ENCODE measurements at places on chromosomes 3 and 15.

GRCh38 chr3:88640581-88640980 is 466.8 kb upstream of the EPHA3 start:
- no peak for DNase-seq

- no peak for DNase-seq
Measured at GRCh38 chr3:155712008-155712407, 32.9 kb downstream of the PLCH1 start.

- DNase-seq = no peak
Measured at GRCh38 chr3:172101107-172101506, 61.7 kb downstream of the FNDC3B start.

GRCh38 chr3:44968447-44968858 is 7.5 kb downstream of the ZDHHC3 start:
- no peak for DNase-seq

DNA sequence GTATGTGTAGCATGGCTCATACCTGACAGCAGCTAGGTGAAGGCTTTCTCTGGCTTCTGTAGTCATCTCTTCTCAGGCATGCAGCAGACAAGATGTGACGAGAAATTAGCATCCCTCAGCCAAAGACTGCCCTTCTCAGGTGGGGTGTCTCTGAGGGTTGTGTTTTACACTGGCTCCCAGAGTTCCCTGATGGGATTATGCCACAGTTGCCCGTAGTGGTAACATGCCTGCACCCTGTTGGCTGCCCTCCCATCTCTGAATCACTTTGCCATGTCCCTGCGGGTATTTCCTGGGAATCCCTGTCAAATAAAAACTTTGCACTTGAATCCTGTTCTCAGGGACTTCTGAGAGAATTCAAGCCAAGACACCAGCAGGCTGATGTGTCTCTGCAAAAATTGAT is 70.5 kb downstream of the LRTM1 start:
- DNase-seq = no peak

DNA sequence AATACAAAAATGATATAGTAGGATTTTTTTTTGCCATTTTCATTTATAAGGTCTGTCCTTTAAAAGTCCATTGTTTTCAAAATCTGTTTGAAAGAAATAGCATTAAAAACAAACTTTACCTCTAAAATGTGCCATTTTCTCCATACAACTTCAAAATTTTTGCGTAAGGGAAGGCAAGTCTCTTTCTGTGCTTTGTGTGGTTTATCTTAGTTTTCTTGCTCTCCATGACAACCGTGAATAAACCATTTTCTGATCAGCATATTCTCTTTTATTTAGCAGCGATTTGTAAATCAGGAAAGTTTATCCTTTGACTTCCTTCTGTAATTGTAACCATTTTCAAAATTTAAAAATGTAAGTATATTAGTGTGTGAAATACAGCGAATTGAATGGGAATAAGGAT is 147.9 kb upstream of the CGNL1 start:
- no peak for DNase-seq

GRCh38 chr15:87267798-87268197 is 988.7 kb downstream of the NTRK3 start:
- no peak for DNase-seq

DNA sequence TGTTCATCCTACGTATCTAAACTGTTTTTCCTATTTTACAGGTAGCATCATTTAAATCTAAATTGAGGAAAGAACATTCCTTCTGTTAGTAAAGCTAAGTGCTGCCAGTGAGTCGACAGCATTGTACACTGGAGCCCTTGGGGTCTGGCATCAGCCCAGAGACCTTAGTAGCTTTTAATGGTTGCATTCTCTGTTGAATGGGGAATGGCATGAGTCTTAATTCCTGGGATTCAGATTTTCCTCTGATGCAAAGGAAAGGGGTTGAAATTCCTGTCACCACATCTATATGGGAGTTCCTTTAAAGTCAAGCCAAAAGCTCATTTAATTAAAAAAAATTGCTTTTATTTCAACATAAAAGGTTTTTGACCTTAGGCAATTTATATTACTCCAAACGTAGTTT is 148.4 kb upstream of the GBE1 start:
- DNase-seq = no peak

GRCh38 chr3:147688868-147689267 is 279.7 kb downstream of the ZIC1 start:
- DNase-seq = no peak

DNA sequence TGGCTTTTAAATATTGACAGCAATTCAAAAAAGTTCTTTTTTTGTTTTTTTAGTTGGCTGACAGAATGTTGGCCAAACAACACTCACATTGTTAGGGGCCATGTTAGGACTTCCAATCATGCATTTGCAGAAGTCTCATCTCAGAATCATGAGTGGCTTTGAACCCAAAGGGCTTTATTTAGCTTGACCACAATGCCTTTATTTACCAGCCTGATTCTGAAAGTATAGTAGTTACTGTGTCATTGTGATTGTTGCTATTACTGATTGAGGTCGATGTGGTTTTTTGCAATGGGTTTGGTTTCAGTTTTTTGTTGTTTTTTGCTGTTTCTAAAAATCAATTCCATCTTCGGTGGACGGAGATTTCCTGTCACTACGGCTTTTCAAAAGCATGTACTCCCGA is 7.2 kb downstream of the GLDN start:
- DNase-seq = no peak

DNA sequence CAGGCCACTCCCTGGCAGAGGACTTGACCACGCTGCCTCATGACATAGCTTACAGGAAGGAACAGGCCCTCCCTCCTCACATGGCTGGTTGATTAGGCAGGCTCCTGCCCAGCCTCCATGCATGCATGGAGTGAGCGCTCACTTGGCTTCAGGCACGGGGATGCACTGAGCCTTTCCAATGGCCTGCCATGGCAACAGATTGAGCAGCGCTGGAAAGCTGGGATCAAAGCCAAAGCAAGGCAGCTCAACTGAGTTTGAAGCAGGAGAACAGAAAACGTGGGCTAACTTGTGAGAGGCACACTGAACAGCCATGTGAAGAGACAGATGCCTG is 5.9 kb upstream of the GRAMD2A start:
- no peak for DNase-seq

GRCh38 chr3:79032686-79033318 is 735.0 kb downstream of the ROBO1 start:
- DNase-seq = no peak

DNA sequence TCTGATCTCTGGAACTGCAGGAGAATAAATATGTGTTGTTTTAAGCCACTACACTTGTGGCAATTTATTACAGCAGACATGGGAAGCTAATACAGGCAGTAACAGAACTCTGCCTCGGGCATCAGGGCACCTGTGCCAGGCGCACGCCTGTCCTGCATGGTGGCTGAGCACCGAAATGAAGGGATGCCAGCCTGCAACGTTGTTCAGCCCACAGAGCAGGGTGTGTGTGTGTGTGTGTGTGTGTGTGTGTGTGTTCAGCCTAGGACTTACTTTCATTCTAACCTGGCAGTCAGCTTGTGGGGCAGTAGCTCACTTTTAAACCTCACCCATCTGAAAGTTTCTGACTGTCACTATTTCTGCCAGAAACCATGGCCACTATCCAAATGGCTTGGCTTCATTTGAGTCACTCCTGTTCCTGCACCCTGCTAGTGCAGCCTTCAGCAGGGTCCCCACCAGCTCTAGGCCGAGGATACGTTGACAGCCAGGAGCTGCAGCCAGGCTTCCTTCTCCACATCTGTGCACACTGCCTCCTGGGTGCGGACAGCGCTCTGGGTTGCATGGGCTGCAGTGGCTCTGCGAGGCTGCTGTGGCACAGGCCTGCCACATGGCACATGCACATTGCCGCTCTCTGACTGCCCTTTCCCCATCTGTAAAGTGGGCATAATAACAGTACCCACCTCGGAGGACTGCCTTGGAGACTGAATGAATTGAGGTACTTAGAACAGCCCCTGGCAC is 4.5 kb downstream of the UROC1 start:
- no peak for DNase-seq

- DNase-seq = no peak
Measured at GRCh38 chr15:47733085-47733484, 15.8 kb downstream of the SEMA6D start.

- DNase-seq = no peak
Measured at GRCh38 chr3:132405609-132406299, 11.5 kb upstream of the DNAJC13 start.

DNA sequence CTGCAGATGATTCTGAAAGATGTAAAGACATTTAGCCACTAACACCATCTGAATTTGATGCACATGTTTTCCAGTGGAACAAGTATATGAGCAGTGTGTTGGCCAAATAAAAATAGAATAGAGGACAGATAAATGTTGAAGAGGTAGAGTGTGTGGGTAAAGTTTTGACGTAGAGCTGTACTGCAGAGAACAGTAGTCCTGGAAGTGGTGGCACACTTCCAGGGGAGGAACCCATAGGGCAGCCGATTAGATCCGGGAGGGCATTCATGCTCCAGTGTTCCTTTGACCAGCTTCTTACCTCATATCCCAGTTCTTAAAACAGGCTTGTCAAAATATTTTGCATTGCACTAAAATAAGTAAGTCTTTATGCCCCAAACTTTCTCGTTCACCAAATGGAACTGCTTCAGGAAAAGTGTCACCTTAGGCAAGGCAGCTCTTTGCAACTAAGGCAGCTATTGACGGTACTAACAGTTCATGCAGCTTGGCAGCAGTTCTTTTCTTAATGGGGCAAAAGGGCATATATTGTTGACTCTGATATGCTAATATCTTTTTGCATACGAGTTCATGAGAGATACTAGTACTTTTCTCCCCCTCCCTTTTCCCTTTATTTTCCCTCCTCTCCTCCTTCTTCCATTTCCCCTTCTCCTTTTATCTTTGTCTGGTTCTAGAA is 429.3 kb upstream of the AZI2 start:
- DNase-seq = no peak

DNA sequence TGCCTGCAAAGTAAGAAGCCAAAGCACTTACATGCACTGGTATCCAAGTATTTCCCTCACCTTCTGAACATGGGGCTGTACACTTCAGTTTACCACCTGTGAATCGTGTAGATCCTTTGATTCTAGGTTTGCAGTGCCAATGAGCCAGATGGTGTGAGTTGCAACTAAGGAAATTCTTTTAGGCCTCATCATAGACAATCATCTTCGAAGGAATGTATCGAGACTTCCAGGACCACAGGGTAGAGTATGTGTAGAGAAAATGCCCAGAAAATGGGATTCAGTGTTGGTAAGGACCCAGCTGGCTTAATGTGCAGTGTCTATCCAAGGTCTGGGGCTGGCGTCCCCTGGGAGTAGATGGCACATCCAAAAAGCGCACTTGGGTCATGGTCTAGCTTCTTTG is 323.2 kb upstream of the TPM1 start:
- DNase-seq = no peak

DNA sequence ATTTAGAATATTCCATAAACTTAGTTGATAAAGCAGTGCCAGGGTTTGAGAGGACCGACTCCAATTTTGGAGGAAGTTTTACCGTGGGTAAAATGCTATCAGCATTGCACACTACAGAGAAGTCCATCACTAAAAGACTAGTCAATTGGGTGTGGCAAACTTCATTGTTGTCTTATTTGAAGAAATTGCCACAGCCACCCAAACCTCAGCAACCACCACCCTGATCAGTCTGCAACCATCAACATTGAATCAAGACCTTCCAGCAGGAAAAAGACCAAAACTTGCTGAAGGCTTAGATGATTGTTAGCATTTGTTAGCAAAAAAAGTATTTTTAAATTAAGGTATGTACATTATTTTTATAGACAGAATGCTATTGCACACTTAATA is 60.5 kb downstream of the KLF13 start:
- DNase-seq = no peak

- DNase-seq = no peak
Measured at GRCh38 chr3:99418709-99419108, 219.7 kb upstream of the COL8A1 start.

DNA sequence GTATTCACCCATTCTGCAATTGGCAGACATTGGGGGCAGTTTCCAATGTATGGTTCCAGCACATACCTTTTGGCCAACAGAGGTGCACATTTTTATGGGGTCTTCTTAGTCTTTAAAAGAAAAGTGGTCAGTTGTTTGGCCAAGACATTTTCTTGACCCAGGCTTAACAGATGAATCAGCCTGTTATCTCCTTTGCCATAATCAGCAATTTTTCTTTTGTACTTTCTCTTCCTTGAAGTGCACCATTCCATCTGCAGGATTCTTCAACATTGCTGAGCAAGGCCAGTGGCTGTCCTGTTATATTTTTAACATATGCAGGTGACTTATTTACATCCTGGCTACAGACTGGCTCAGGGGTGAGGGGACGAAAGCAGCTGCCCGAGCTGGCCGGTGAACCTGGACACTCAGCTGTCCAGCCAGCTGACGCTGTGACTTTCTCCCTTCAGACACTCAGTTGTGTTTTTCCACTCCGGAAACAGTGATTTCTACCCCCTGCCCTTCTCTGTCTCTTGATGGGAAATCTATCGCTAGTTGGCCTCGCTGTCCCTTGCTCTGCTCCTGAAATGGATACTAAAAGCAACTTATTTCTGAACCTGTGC is 96.5 kb upstream of the TNFAIP8L3 start:
- DNase-seq = no peak
